ENCODE measurements at places on chromosomes 2 and 18.

- no peak for DNase-seq
Observed at GRCh38 chr18:34694591-34695165, 15.4 kb upstream of the DTNA start.

- DNase-seq = no peak
Observed at GRCh38 chr18:12816451-12816850, 67.6 kb downstream of the PTPN2 start.

DNA sequence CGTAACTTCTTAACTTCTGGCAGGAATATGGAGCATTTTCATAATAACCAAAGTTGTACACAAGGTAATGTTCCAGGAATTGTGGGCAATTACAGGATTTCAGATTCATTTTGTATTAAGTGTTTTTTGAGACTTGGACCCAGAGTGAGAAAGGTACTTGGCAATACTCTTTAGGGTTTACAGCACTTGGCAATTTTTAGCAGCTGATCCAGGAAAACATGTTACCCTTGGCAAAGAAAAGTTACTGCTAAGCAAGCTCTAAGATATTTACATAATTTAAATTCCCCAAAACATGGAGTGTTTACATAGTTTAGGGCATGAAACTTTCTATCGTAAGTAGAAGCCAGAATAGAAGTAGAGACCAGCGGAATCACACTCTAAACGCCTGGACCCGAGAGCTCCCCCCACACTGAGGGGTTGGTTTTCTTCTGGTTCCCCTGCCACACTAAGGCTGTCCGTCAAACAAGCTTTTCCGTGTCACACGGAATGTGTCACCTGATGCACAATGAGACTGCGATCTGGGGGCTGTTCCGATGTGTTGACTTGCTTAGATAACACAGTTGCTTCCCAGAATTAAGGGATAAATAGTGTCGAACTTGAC, 177.1 kb downstream of the PTGR3 start:
- DNase-seq = no peak

DNA sequence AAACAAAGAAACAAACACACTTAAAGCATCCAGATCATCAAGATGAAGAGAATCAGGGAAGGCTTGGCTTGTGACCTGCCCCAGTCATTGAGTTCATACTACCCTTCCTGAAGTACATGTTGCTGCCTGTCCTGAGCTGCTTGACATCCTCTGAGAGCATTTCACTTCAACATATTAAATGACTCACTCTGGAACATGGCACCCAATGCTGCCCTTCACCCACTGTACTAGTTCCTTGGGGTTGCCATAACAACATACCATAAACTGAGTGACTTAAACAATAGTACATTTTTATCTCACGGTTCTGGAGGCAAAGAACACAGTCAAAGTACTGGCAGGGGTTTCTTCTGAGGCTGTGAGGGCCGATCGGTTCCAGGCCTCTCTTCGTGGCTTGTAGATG, 371.3 kb downstream of the RNF144A start:
- no peak for DNase-seq

- DNase-seq = peak; percentile 57
Observed at GRCh38 chr2:200376513-200377354, 70.2 kb downstream of the SPATS2L start.

DNA sequence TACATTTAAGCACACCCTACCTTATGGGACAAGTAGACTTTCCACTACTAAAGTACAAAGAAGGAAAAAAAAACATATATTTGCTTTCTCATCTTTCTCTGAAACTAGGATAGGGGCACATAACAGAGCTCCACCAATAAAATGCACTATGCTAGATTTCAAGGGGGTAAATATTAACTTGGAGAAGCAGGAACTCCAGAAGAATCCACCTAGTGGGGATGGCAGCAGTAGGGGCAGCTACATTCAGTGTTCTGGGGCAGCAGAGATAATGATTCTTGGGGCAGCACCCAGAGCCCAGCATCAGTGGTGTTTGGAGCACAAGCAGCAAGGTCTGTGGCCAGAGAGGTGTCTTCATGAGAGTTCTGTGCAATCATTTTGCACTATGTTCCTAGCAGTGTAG, 64.7 kb downstream of the DTNB start:
- DNase-seq = no peak

- no peak for DNase-seq
Observed at GRCh38 chr2:16559278-16560067, 106.2 kb downstream of the CYRIA start.

Data from activated CD4-positive, alpha-beta T cell treated with anti-CD3 and anti-CD28 coated beads, Interleukin-2, amount 10 ng/mL, durations not matched to agents 7 days and 5 days (primary cell).